ENCODE measurements at places on chromosomes 5 and 9.
A peak's percentile ranks its signal among the peaks of the same experiment; 100 is the strongest.

DNA sequence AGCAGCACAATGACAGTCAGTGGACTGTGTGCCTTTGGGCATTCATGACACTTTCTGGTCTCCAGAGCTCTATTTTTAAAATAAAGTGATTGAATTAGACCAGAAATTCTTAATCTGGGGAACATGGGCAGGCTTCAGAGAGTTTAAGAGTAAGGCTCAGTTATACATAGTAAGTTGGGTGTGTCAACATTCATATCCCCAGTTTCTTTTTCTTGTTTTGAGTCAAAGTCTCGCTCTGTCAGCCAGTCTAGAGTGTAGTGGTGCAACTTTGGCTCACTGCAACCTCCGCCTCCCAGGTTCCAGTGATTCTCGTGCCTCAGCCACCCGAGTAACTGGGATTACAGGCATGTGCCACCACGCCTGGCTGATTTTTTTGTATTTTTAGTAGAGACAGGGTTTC is 13.7 kb upstream of the KIF4B start:
- no peak for DNase-seq

- no peak for DNase-seq
These were observed 189.0 kb upstream of the PUM3 start for GRCh38 chr9:3032898-3033297.

GRCh38 chr5:124365361-124365801 is 381.1 kb downstream of the ZNF608 start:
- no peak for DNase-seq

- DNase-seq: peak; percentile 100
These were observed 240.7 kb upstream of the NREP start for GRCh38 chr5:111997711-111998110.

DNA sequence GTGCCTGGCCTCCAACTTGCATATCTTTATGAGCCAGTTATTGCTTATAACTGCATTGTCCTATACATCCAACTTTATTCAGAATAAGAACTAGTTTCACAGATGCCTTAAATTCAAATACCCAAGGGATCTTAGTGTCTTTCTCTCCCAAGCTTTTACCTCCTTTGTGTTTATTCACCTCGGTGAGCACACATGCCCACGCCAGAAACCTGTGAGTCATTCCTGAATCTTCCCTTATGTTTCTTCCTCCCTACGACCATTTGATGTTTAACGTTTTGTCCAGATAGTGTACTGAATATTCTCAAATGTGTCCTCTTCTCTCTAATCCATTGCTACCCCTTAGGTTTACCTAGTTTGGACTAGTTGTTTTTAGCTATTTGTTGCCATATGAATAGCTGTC is 55.5 kb upstream of the MEGF10 start:
- no peak for DNase-seq

DNA sequence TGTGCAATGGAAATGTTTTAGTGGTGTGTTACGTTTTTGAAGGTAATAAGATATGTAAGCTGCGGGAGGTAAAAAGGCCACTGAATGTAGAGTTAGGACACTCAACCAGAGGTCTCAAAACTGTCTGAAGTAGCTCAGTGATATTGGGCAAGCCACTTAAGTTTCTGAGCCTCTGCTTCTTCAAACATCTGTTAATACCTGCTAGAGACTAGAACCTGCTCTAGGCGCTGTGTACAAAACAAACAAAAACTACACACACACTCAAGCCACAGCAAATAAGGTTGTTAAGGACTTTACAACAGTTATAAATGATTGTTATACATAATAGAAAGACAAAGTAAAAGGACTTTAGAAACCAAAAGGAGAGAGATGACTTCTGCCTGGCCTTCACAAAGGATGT is 24.6 kb upstream of the FAM240B start:
- no peak for DNase-seq

DNA sequence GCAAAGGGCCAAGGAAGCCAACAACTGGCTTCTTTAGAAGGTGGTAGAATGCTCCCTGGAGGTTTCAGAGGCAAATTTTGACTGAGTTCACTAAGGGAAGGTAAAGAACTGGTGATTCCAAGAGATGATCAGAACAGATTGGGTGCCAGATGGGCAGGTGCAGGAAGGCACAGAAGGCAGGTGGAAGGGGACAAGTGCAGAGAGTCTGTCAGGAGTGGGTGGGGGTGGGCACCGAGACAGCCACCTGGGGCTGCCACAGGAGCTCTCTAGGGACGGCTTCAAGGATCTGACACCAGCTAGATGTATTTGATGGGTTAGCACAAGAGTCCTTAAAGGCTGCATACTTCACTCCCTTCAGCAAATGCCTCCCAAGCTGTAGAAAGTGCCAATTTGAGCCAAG is 207.3 kb downstream of the PTTG1 start:
- no peak for DNase-seq

DNA sequence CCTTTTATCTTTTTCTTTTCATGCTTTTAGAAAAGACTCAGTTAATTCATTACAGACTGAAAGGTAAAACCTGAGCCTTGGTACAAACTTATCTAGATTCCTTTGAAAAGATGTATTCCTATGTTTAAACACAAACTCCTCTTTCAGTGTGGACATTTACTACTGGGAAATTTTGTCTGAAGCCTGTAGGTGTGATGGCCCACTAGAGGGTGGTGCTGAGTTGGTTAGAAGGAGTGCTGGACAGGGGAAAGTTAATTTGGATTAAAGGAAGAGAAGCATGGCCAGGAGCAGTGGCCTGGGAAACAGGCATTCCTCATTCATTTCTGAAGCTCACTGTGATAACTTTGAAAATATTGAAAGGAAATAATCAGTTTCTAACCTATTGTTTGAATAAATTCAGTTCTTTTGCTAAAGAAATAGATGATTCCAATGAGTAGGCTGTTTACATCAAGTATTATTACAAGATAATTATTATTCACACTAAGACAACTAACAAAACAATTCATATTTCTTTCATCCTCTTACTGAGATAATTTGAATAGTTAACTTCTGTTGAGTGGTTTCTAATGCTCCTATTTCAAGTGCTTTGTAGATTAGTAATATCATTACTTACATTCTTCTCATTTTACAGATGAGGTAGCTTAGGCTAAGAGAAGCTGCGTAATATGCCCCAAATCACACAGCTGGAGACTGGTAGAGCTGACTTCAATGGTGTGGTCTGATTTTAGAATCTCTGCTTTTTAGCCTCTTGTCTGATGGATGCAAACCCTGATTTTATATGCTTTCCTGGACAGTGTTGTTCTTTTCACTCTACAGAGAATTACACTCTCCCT is 150.9 kb downstream of the ADGRV1 start:
- DNase-seq: no peak

DNA sequence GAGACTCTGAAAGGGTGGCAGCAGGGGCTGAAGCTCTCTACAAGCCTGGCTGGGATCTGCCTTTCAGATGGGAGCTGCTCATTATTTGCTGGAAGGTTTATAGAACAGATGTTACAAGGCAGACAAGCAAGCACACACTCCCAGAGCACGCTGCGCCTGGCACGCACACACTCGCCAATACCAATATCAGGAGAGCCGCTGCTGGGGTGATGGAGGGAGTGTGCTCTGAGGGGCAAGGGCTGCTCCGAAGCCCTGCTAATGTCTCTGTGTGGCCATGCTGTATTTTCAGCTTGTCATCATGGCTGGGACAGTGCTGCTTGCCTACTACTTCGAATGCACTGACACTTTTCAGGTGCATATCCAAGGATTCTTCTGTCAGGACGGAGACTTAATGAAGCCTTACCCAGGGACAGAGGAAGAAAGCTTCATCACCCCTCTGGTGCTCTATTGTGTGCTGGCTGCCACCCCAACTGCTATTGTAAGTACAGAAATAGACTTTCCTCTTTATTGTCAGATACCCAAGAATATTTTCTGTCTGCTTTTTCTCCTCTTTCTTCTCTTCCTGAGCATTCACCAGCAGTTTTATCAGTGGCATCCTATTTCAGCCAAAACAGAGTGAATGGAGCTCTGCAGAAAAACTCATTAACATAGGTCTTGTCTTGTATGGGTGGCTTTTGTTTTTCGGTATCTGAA is 115.1 kb downstream of the BAAT start:
- no peak for DNase-seq

DNA sequence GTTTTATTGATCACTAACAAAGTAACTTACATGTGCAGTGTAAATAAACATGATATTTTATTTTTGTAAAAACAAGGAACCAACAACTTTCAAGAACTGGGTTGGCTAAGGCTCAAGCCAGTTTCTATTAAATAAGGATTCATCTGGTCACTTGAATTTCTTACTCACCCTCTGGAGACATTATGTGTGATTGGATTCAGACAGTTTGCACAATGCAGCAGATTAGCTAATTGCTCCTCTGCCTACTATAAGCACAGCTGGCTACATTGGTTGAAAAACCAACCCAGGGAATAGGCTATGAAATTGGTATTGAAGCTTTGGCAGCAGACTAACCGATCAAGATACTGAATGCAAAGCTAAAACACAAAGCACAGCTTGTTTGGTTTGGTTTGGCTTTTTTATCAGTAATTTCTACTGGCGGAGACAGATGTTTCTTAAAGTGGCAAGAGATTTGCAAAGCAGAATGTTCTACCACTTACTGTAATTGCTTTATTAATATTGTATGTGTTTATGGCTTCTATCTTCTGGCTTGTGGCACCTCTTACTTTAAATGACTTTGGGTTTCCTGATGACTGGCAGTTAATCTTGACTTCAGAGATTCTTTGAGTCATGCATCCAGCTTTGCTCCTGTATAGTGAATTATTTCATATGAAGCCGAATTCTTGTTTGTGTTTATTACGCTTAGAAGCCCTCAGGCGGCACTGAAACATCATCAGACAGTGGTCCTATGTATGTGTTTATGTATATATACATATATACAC is 231.5 kb downstream of the MPDZ start:
- no peak for DNase-seq

DNA sequence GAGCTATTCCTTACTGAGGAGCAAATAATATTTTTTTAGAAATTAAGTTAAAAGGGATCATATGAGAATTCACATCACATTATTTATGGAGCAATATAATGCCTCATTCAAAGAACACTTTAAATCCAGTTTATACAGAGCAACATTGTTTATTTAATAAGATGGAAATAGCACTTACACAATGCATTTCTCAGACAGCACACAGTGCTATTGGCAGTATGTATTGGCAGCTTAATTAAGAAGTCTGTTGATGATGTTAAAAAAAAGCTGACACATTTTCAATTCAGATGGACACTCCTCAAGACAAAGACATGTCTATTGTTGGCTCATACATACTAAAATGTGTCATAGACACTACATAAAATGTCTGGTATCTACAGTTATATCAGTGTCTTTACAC is 171.3 kb downstream of the NR2F1-AS1 start:
- no peak for DNase-seq

Data from AG04449 (cell line).